ENCODE measurements at places on chromosomes 11 and 22.

DNA sequence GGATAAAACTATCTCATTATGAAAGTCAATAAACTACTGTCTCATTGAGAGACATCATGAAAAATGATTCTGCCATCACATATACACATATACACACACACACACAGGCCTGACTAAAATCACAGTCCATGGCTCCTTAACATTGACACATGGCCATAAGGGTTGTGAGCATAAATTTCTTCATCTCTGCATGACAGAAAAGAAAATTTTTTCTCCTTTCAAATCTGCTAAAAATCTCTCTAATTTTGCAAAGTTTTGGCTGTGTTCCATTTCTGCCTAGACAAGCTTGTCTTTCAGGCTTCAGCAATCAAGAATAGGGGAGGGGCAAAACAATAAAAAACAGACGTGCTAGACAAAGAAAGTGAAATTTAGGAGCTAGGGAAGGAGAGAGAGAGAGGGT is 324.5 kb downstream of the LRRC4C start:
- DNase-seq = no peak

DNA sequence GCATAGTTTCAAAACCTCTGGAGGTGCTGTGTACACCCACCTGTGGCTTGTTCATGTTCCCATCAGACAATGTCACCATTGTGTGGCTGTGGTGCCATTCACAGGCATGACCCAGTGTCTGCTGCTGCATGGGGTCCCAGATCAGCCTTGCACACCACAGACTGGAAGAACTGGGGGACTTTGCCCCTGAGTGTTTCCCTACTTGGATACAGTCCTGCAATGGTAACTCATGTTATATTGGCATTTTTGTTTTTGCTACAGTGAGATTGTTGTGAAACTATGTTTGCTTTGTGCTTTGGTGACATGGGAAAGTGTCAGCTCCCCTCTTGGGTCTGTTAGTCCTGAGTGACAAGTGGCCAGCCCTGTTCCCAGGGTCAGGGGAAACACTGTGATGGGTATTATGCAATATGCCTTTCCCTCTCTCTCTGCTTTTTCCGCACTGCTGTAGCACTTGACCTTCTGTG is 108.8 kb downstream of the NAV2 start:
- no peak for DNase-seq

- DNase-seq = no peak
These were observed 4.0 kb downstream of the OR52K2 start for GRCh38 chr11:4453118-4453517.

DNA sequence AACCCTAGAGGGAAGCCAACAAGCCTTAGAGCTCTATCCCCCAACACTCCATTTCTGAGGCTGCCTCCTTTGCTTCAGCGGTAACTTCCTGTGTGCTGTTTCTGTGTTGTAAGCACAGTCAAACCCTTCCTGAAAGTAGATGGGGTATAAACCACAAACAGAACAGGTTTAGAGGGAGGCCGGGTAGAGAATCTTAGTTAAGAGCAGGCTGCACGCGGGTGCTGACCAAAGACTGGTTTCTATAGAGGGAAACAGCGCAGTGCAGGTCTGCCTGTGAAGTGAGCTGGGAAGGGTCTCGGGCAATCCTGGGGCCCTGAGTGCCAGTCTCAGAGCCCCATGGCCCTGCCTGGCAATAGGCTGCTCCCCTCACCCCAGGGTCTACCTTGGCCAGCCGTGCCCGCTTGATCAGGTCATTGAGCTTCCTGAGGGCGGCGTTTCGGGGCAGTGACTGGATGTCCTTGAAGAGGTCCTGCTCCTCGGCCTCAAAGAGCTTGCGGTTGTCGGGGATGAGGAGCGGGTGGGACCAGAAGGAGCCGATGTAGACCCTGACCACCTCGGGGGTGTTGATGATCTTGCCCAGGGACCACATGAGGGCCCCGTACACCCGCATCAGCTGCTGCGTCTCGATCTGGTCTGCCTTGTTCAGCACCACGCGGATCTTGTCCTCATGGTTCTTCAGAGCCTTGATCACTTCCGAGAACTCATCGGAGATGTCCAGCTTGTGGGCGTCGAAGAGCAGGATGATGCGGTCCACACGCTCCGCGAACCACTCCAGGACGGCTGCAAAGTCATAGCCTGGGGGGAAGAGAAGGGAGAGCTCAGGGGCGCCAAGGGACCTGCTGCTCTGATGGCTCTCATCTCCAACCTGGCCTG is 15.3 kb upstream of the CDC42BPG start:
- peak; percentile 89 for DNase-seq

DNA sequence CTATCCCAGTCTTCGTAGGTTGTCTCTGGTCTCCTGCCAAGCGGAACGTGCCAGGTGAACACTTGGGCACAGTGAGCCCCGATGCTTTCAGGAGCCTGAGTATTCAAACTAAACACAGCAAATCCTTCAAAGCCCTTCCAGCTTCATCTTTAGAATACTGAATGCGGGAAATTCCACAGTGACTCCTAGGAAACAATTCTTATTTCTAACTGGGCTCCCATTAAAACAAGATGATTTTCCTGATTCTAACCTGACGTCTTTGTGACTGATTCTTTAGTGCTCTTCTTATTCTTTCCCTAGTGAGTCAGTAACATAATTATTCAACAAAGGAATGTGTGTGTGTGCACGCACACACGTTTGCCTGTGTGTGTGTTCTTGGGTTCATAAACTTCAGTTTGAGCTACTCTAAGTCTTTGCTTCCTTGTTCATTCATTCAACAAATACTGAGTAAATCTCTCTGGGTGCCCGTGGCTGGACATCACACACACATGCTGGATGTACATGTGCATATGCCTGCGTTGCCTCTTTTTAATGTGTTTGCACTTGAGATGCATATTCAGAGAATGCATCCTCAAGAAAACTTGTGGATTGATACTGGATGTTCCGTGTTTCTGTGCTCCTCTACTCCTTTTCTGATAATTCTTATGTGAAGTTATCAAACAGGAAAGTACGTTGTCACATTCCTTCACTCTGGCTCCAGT is 134.5 kb downstream of the WNT7B start:
- no peak for DNase-seq

- no peak for DNase-seq
These were observed 155.4 kb upstream of the PDGFD start for GRCh38 chr11:104319396-104319795.

GRCh38 chr11:116742104-116742503 is 30.7 kb downstream of the BUD13 start:
- no peak for DNase-seq

Measured in GM12891 (cell line).